ENCODE measurements at places on chromosomes 7 and 10. TPM values are rescaled to one million over a fixed set of nuclear protein-coding genes. Genes with fewer than 3 reads are reported as not detected.

DNA sequence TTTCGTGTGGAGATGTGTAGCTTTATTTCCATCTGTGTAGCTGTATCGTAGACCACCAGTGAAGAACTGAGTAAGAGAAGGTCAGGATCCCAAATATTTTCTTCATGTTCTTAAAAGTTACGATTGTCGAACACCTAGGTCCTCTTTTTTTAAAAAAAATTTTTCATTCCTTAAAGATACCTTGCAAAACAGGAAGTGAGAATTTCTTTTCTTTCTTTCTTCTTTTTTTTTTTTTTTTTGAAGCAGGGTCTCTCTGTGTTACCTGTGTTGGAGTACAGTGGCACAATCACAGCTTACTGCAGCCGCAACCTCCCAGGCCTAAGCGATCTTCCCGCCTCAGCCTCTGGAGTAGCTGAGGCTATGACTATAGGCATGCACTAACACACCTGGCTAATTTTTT is 60.8 kb downstream of the PHTF2 start:
- no peak for DNase-seq

DNA sequence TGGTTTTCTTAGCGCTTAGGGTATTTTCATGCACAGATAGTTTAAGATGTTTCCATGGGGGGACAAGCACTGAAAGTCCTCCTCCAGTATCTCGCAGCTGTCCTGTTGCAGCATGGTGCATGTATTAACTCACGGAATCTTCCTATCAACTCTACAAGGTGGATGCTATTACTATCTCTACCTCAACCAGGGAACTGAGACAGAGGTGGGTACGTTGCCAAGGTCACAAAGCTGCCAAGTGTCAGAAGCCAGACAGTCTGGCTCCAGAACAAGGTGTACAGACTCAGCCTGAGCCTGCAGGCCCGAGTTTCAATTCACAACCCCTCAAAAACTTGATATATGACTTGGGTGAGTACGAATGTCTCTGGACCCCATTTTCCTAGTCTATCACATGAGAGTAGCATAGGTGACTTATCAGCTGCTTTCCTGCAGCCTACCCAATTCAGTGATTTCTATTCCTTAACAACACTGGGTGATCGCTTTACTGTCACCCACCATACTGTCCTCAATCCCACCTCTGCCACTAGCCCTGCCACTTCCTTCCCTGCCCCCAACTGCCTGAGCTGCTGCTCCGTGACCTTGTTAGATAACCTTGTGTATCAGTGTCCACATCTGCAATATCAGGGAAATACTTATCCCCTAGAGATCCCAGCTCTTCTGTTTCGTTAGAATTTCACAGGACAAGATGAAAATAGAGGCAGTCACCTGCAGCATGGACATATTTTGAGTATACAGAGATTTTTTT is 92.1 kb downstream of the ABCC2 start:
- DNase-seq: no peak

- no peak for DNase-seq
Measured at GRCh38 chr7:12731214-12731656, 43.8 kb downstream of the ARL4A start.

- peak; percentile 82 for DNase-seq
Measured at GRCh38 chr10:5629303-5630111, 36.9 kb downstream of the ASB13 start.

- DNase-seq: no peak
Measured at GRCh38 chr10:3258394-3258793, 85.8 kb upstream of the PITRM1 start.

GRCh38 chr10:23479798-23480473 is 41.1 kb downstream of the OTUD1 start:
- no peak for DNase-seq

Gene DLG5
- 52.9 TPM for polyA plus RNA-seq

DNA sequence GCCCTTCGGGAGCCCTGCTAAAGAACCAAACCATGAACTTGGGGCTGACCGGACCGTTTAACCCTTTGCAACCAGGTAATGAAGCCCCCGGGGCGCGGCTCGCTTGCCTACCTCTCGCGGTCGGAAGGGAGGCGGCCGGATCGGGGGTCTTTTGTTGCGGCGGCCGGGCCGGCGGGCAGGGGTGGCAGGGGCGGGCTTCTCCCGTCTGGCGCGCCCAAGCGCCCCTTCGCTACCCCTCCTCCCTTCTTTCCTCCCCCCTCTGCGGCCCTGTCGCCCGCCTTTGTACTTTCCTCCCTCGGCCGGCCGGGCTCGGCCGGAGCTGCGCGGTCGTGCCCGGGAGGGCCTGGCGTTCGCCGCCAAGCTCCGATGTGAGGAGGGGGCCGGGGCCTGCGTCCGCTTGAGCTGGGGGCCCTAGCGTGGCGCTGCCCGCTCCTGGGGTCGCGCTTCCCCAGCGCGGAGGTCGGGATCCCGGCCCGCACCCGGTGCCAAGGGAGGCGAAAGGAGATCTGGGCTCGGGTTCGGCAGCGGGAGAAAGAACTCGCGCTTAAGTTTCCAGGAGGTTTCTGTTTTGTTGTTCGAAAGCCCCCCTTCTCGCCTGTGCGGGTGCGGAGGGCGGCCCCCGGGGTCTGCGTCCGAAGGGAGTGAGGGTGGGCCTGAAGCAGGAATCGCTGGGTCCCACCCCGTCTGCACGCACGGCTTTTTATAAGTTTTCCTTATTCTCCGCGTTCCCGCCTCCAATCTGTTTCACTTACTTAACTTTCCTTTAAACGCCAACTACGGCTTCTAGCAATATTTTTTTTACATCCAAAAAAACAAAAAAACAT is 436.8 kb upstream of the GALNT17 start:
- no peak for DNase-seq

DNA sequence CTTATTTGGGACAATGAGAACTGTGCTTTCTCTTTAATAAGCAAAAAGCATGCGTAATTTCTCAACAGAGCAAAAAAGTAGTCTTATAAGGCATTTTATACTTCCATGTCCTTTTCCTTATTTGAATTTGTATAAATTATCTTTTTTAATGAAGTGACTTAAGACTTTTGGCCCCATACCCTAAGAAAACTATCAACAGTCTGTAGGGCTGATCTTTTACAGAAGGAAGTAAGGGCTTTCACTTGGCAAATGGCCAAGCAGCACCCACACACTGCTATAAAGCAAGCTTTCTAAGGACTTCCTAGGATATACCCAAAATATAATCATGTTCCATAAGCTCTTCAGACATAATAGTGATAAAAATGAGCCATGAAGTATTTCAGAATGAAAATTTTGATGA is 3.4 kb downstream of the CRPPA start:
- DNase-seq: peak; percentile 35

Gene NRG3
- 1.0 TPM for polyA plus RNA-seq

Gene NPSR1
- polyA plus RNA-seq: not detected

Gene HOXA11
- not detected for polyA plus RNA-seq

DNA sequence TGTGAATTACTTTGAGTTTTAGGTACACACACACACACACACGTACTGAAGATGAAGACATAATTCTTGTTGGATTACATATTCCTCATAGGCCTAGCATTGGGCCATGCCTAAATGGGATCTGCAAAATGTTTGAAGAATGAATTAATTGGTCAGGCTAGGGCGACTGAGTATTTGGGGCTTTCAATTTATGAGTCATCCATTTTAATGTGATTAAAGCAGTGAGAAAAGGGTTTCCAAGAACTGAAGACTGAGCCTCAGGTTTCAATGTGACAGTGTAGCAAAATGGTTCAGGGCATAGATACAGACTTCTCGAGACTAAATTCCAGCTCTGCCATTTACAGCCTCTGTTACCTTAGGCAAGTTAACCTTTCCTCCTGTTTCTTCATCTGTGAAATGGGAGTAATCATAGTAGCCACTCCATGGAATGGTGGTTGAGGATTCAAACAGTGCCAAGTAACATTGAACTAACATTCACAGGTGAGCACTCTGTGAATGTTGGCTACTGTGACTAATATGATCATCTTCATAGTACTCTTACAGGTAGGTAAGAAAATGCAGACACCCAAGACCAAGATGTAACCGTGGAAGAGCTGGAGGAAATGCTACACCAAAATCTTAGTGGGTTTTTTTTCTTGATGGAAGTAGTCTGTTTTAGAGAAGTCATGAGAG is 7.6 kb downstream of the BPGM start:
- DNase-seq: no peak

Gene OR9A2
- polyA plus RNA-seq: not detected

Gene ASCC1
- 42.4 TPM for polyA plus RNA-seq

Gene TMEM273
- 7.7 TPM for polyA plus RNA-seq
